MCF 10A (cell line): ENCODE measurements at places on chromosomes 5 and 9. TPM values are rescaled to one million over a fixed set of nuclear protein-coding genes. Genes with fewer than 3 reads are reported as not detected.

- DNase-seq = peak; percentile 9
These were observed 301.9 kb downstream of the CTNND2 start for GRCh38 chr5:11602298-11602697.

Gene PTAR1
- 41.4 and 43.5 TPM in 2 replicates for total RNA-seq

Gene SPINK7
- total RNA-seq = not detected in 2 replicates

Gene MEF2C
- 0.05 and 0.07 TPM in 2 replicates for total RNA-seq

Gene STPG3
- total RNA-seq = not detected in 2 replicates

Gene SHISAL2B
- not detected in 2 replicates for total RNA-seq

DNA sequence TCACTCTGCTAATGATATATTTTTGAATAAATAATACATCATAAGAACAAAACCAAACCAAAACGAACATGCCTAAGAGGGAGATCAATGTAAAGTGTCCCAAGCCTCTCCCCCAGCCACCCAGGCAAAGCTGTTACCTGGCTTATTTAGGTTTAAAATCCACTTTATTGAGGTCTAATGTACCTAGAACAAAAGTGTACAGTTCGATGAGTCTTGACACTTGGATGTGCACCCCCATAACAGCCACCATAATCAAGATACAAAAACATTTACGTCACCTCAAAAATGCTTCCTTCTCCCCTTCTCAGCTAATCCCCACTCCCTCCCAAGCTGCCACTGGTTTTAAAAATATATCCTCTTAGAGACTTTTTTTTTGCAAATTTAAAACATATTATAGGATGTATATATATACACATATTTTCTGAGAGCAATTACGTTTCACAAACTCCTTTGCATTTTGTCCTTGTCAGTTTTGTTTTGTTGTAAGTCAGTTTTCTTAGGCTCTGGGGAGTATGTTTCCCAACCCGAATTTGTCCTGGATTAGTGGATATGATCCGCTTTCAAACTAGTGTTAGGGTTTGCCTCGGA, 8.3 kb upstream of the NKX2-5 start:
- no peak for DNase-seq

DNA sequence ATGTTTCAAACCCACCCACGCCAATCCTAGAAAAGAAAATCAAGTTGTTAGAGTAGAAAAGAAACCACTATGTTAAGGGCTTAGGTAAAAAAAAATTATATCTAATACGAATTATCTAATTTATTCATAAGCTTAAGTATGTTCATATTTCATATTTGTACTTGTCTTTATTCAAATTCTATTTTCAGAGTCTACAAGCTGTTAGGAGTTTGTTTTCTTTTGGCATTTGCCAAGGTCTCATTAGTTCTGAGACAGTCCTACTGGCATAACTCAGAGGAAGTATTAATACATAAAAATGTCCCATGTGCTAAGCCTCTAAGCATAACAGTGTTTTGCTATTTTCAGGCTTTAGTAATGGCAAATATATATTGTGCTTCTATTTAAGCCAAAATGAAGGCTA, 57.6 kb downstream of the STARD4 start:
- no peak for DNase-seq

DNA sequence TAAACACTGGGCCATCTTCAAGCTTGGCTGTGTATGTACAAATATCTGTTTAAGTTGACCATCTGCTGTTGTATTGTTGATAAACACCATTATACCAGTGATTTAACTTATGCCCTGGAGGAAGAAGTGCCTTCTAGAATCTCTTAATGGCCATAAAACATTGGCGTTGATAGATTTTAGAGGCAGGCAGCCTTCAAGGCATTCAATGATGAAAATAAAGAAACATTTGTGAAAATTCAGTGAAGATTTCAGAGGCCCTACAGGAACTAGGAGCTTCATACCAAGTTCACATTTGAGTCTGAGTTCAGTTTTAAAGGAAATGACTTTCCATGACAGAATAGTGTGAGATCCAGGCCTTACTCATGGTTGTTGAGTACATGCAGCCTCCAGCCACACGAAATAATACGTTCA, 52.2 kb downstream of the MAP1B start:
- DNase-seq = no peak

GRCh38 chr5:42715785-42716184, 40.8 kb upstream of the CCDC152 start:
- no peak for DNase-seq

- no peak for DNase-seq
These were observed 110.3 kb upstream of the SLIT3 start for GRCh38 chr5:169410996-169411783.

- DNase-seq = no peak
These were observed 4.8 kb downstream of the SKP1 start for GRCh38 chr5:134171972-134172371.

DNA sequence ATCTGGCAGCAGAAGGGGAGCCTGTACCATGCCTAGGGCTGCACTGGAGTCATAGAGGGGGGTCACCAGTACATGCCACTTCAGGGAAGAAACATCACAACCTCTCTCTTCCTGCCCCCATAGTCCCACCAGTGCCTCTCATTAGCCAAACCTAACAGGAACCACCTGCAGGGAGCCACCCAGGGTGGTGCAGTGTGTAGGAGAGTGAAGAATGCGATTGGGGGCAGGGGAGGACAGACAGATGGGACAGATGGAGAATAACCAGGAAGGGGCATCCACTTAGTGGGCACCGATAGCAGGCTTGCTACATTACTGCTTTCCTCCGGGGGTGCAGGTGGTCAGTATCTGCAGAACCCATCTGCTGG, 19.2 kb downstream of the DAPK1 start:
- no peak for DNase-seq
